Activated CD4-positive, CD25-positive, alpha-beta regulatory T cell treated with anti-CD3 and anti-CD28 coated beads, Interleukin-2, amount 50 U/mL, for 24 hours (primary cell): ENCODE measurements at places on chromosomes 11 and 22.

- ATAC-seq = no peak
Observed at GRCh38 chr22:23812378-23812777, 25.6 kb downstream of the SMARCB1 start.

DNA sequence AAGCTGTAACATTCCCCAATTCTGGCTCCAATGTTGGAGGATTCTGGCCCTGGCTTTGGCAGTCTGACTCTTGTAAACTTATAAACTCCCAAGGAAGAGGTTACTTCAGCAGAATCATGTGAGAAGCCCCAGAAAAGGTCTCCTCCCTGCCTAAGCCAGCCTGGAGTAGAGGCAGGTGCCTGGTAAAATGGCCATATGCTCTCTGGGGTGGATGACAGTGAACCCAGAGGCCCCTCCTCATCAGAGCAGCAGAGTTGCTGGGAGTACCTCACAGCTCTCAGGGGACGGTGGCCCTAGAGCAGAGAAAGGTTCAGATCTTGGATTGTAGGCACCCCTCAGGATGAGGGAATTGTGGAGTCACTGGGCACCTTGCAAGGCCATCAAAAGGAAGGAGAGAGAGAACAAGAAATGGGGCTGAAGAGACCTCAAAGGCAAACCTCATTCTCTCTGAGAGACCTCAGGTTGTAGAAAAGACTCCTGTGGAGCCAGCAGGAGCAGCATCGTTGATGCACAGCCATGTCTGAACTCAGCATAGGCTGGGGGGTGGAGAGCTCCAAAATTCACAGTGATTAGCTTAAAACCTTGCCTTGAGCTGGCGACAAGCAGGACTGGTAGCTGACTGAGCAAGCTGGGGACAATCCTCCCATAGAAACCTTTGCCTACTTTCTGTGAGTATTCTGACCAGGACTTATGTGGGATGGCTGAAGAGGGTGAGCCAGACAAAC is 4.9 kb upstream of the P2RY6 start:
- no peak for ATAC-seq

GRCh38 chr11:46356924-46357482 is 9.7 kb downstream of the DGKZ start:
- ATAC-seq = no peak

GRCh38 chr11:122578171-122578825 is 77.2 kb upstream of the UBASH3B start:
- no peak for ATAC-seq

DNA sequence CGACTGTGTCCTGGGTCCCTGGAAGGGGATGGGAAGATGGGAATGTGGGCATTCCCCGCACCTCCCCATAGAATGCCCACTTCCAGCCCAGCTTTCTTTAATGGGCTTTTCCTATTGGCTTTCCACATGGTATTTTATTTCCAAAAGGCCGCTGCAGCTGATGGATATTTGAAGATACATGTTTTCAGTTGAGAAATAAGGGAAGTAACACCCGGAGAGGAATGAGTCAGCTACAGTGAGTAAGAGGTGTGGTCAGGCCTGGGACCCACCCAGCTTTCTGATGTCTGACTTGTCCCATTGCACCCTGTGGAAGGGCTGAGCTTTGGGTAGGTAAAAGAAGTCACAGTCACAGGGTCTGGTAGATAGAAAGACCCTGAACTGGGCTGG is 476.9 kb downstream of the MIAT start:
- ATAC-seq = peak; percentile 73

DNA sequence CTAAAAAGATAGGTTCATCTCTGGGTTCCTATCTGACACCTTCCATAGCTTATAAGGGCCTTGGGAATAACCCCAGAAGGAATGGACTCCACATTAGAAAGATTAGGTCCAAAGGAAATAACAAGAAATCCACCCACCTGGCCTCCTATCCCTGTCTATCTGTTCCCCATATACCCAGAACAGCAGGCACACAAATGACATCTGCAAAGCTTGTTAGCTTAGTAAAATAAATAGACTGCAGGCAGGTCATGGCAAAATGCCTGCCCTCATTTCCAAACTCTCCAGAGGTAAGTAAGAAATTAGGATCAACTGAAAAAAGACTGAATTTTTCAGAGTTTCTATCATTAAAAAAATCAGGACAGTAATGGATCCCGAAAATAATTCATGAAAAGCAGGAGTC is 489.5 kb downstream of the DLG2 start:
- no peak for ATAC-seq

- no peak for ATAC-seq
Observed at GRCh38 chr11:69295995-69296889, 2.3 kb downstream of the MYEOV start.

DNA sequence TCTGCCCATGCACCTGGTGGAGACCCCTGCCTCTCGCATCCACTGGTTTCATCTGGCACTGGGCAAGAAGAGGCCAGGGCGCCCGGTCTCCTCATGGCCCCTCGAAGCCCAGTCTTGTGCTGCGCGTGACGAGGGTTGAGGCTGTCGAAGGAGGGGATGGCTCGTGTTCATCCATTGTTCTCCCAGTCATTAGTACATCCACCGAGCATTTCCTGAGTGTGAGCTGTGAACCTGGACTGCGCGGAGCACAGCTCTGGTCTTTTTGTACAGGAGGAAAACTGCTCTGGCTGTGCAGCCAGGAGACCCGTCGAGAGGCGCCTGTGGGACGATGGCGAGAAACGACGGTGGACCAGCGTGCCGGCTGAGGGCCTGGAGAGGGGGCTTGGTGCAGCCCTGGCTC is 6.8 kb downstream of the CACNA1I start:
- no peak for ATAC-seq

DNA sequence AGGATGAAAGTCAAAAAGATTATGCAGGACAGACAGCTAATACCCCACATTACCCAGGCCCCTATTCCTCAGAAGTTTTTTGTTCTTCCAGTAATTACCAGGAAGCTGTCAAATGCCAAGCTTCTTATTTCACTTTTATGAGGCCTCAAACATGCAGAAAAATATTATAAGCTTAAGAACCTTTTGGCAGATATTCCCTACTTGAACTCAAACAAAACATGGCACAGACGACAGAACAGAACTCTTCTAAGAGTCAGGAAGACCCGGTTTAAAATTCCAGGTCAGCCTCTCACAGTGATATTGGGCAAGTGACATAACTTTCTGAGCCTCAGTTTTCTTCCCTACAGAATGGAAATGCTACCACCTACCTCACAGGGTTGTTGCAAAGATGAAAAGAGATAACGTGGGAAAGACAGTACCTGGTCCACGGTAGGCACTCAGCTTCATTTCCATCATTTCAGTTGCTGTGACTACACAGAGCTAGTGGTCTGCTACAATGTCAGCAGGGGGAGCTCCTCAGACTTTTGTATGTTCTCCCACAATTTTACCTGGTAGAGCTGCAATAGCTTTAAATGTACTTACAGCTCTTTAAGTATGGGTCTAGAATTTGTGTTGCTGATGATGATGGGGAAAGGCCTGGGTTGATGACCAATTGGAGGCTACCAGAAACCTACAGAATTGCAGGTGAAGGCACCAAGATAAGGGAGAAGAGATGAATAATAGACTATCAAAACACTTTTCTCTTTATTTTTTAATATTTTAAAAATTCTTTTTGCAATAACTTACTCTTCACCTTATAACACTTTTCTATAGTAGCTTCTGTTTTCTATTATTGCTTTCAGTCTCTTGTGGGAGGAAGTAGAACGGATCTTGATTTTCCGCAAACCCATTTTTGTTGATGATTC is 98.3 kb upstream of the CHRM4 start:
- ATAC-seq = peak; percentile 55

DNA sequence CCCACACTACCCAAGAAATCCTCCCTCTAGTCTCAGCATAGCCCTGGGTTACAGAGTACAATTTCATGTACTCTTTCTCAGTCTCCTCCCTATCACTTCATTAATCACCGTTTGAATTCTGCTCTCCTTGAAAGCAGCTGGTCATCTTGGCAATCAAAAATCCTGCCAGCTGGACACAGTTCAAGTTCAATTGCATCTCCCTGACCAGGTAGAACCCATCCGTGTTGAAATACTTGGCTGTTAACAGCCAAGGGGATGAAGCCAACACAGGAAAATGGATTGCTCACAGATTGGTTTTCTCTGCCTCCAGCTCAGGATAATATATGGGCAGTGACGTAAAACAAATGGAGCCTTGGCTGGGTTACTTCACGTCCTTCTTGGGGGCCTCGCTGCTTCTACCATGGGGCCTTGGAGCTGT is 55.1 kb upstream of the GRK3 start:
- ATAC-seq = no peak

GRCh38 chr22:44357296-44357965 is 44.7 kb upstream of the SHISAL1 start:
- no peak for ATAC-seq

- no peak for ATAC-seq
Observed at GRCh38 chr11:107691000-107691750, 20.7 kb downstream of the SLN start.

DNA sequence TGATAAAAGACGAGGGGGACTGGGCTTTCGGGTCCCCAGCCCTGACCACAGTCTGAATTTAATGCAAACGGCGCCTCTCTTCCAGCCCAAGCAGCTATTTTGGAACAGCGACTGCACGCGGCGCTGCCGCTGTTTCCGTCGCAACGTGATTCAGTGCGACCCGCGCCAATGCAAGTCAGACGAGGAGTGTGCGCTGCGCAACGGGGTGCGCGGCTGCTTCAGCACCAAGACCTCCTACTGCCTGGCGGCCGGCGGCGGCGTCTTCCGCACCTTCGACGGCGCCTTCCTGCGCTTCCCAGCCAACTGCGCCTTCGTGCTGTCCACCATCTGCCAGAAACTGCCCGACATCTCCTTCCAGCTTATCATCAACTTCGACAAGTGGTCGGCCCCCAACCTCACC is 56.7 kb downstream of the TECTA start:
- ATAC-seq = no peak

DNA sequence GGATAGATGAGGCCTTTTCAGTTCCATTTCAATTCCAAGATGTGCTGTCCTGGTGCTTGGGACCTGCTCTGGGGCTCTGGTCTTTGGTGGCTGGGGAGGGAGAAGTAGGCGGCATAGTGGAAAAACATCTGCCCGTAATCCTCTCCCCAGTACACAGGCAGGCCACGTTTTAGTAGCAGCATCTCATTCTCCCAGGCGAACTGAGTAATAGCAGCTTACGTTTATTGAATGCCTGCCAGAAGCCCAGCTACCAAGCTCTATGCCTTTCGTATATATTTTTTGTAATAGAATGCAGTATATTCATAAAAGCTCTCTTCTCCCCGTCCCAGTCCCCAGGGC is 11.4 kb downstream of the ACO2 start:
- no peak for ATAC-seq

GRCh38 chr22:26887916-26888315 is 230.5 kb downstream of the MIAT start:
- no peak for ATAC-seq

GRCh38 chr11:81190546-81190945 is 1543.1 kb downstream of the FAM181B start:
- ATAC-seq = no peak

- ATAC-seq = no peak
Observed at GRCh38 chr11:113378692-113379091, 8.9 kb upstream of the ANKK1 start.
